Activated T-helper 9 cell treated with anti-CD3 and anti-CD28 coated beads, Interleukin-2, amount 50 U/mL, for 16 hours (primary cell): ENCODE measurements at places on chromosomes 5 and 9.

DNA sequence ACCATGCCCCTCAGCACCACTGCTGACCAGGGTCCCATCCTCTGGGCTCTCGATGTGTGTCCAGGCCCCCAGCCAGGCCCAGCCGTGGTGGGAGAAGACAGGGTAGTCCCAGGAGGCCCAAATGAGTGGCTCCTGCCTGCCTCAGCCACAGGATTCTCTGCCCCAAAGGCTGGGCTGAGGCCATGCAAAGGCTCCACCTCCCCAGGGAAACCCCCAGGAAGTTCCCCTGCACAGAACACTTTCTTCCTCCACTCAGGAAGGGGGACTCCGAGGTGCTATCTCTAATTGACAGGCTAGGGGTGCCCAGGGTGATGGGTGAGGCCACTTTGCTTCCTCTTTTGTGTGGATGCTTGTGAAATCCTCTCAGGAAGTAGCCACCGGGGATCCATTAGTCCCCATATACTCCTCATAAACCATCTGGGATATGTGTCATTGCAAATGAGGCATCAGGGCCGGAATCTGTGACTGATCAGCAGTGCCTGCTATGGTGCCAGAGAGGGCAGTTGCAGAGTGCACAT lies 23.1 kb upstream of the TDRD7 start:
- no peak for DNase-seq

DNA sequence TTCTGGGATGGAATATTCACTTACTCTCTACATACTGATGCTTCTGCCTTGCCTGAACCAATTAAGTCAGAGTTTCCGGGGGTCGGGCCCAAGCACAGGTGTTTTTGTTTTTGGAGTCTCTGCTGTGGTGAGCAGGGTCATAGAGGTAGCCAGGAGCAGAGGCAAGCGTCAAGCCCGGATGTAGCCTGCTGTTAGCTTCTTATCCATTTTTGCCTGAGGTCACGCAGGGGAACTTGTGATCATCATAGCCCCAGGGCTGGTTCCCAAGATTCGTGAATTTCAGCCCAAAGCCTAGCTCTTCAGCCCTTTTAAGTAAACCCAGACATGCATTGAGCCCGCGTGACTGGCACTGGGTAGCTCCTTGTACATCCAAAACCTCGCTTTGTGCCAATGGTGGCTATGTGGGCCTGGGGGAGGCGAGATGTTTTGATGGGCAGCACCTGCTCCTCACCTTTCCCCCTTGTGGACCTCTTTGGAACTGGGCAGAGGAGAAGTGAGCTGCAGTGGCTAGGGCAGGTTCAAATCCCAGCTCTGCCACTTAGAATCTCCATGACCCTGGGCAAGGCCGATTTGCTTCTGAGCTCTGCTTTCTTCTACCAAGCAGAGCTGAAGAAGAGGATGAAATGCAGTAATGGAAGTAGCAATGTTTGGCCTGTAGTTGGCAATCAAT lies 33.7 kb downstream of the FGF18 start:
- no peak for DNase-seq

GRCh38 chr9:137434498-137435380 lies 6.4 kb downstream of the ENTPD8 start:
- no peak for DNase-seq

- DNase-seq = no peak
These were observed 22.6 kb upstream of the HSPA9 start for GRCh38 chr5:138597661-138598400.

DNA sequence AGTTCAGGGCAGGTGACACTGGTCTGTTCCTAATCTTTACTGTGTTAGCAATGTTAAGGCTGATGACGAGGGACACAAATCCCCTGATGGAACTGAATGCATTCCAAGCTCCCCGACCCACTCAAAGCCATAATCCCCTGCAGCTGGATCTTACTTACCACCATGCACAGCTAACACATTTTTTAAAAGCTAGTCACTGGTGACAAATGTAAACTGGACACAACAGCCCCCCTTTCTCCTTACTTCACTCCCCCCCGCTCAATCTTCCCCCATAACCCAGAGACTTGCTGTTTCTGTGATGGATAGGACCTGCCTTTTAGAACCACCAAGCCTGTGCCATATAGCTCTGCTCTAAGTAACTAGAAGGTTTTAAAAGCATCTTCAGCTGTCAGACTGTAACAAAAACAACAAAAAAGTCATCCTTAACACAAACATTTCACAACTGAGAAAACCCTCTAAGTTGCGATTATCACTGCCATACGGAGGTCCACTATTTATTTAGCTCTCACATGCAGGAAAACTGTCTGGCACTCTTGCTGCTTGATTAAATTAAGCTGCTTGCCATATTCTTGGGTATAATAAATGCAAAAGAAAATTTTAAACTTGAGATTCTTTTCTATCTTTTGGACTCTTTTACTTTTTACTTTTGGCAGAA lies 44.4 kb downstream of the BNC2 start:
- DNase-seq = no peak

- no peak for DNase-seq
These were observed 38.3 kb downstream of the PARP8 start for GRCh38 chr5:50704730-50705129.

DNA sequence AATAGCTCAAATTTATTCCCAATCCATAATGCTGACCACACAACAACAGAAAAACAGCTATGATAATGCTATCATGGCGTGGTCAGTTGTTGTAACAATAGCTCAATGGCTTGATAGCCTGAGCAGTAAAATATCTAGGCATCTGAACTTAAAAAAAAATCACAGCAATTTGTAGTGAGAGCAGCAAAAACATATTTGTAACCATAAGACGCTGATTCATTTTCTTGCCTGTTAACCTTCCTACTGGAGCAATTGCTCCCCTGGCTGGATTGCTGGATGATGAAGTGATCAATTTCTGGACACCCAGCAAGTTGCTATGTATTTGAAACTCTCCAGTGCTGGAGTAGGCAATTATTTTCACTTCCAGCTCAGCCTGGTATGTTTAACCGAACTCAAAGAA lies 115.1 kb downstream of the PCSK1 start:
- DNase-seq = no peak

DNA sequence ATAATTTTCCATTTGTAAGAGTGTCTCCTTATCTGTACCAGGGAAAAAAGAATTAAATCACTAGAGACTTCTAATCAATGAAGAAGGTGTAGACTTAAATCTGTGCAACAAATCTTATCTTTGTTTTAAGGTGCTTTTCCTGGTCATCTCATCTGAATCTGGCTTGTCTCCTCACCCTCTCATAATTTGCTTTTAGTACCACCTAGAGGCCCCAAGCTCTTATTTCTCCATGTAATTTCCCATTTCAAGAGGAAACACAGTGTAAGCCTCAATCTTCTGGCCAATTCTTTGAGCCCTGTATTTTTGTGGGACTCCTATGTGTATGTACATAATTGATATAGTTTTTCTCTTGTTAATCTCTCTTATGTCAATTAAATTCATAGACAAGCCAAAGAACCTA lies 1975.3 kb upstream of the CDH6 start:
- DNase-seq = no peak

- DNase-seq = no peak
These were observed 515.7 kb downstream of the PSAT1 start for GRCh38 chr9:78812665-78813064.

- no peak for DNase-seq
These were observed 32.1 kb upstream of the ALDH1A1 start for GRCh38 chr9:72984991-72985390.

- peak; percentile 23 for DNase-seq
These were observed 148.4 kb downstream of the MAPKAP1 start for GRCh38 chr9:125558453-125559092.

DNA sequence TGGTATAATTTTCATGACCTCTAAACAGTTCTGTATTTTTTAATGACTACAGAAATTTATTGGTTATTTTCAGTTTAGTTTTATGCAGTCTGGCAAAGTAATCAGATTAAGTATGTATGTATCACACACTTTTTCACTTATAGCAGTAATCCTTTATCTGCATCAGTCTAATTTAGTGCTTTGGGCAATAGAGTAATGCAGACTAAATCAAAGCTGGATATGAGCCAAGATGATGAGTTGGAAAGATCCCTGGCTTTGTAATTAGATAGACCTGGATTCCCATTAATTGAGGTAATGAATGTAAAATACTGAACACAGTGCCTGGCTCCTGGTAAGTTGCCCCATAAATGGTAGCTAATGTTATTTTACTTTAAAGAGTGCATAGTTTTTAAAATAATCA lies 215.4 kb upstream of the TLX3 start:
- DNase-seq = no peak

- DNase-seq = no peak
These were observed 35.5 kb downstream of the FXN start for GRCh38 chr9:69071059-69071458.

DNA sequence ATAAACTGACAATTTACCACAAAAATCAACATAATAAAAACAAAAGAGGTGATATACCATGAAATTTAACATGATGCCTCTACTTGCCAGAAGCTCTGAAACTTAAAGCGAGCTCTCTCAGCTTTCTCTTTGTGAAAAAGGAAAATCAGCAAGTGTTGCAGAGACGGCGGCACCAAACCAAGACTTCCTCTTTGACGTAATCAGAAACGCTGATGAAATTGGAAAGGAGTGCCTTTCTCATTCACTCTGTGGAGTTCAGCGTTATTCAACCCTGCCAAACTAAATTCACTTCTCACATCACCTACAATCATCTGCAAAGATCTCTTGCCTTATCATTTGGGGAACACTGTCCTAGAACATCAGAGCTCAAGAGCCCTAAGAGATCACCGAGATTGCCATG lies 32.2 kb downstream of the ANXA6 start:
- no peak for DNase-seq

DNA sequence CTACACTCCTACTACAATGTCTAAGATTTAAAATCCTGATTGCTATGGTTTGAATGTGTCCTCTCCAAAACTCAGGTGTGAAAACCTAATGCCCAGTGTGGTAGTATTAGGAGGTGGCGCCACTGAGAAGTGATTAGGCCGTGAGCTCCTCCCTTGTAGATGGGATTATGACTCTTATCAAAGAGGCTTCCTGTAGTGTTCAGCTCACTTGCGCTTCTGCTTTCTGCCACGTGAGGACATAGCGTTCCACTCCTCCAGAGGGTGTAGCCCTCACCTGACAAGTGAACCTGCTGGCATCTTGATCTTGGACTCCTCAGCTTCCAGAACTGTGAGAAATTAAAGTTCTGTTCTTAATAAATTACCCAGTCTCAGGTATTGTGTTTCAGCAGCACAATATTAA lies 33.0 kb upstream of the WHRN start:
- no peak for DNase-seq

DNA sequence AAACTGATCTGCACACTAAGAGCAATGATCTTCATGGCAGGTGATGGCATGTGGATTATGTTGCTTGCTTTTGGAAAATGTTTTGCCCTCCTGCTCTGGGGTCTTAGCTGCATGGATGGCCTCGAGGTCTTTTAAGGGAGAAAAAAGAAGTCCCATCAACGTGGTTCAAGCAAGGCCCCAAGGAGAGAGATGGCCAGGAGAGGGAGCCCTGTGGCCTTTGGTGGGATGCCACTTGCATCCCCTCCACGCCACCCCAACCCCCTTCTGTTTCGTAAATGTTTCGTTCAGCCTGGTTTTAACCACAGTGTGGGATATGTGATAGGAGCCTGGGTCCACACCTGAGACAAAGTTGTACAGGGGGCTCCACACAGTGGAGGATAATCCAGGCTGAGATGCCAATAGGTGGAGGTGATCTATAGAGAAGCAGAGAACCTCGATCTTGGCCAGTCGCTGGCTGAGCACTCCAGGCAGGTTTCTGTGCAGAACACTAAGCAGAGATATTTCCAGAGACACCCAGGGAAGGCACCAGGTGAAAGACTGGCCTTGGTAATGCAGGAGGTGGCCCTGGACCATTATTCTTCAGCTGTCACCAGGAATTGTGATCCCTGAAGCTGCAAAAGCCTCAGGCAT lies 25.8 kb upstream of the FRRS1L start:
- DNase-seq = no peak

GRCh38 chr5:128535251-128535650 lies 2.8 kb downstream of the FBN2 start:
- DNase-seq = no peak

DNA sequence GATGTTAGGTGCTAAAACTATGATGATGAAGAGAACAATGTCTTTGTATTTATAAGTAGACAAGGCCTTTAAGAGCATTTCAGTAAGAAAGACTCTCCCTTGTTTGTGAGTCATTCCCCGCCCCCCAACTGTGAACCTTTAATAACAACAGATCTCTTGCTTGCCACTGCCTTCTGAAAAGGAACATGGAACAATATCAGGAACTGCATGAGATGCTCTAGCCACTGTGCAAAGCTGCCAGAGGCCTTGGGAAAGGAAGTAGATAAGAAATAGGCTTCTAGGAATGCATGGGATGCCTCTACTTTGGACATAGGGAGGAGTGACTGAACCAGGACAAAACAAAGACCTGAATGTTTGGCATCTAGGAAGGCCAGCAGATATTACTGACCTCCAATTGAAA lies 296.1 kb upstream of the MPDZ start:
- no peak for DNase-seq

- DNase-seq = no peak
These were observed at the start of gene GRIN1 for GRCh38 chr9:137138722-137139467. GRIN1 (plus strand) TSS chr9:137139154; CDS start chr9:137139487, 333 bp downstream.

DNA sequence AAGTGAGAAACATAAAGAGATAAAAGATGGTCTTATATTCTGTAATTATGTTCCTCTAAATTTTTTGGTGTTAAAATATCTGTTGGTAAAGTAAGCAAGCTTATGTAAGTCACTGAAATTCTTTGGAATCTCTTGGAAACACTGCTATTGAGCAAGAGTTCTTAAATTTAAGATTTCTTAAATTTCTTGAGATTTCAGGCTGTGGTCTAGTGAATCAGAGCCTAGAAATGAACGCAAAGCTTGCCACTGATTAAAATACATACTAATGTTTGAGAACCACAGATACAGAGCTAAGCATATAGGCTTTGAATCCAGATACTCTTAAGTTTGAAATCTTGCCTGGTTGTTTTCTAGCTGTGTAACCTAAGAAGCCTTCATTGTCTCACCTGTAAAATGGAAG lies 133.4 kb downstream of the TRPM3 start:
- DNase-seq = no peak

- no peak for DNase-seq
These were observed 403.2 kb downstream of the KIF4B start for GRCh38 chr5:155416765-155417164.

DNA sequence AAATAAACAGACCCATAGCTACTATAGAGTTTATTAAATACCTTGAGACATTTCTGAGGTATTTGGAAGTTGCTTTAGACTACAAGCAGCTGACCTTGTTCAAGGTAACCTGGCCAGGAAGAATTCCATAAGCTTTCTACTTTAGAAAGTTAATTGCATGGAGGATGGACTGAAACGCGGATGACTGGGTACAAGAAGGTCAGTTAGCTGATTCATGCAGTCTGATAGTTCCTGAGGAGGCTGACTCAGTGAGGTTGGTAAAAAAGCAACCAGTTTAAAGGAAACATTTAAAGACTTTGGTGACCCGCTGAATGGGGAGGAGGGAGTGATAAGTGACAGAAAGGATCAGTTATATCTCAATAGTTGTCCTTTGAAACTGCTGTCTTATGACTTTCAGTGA lies 670.1 kb upstream of the CDH9 start:
- no peak for DNase-seq

GRCh38 chr9:37040508-37041127 lies 6.5 kb upstream of the PAX5 start:
- no peak for DNase-seq
